Activated T-helper 1 cell treated with Interleukin-2 at 50 U/mL for 16 hours (primary cell): ENCODE measurements at places on chromosomes 7 and 10.

- DNase-seq: no peak
Observed at GRCh38 chr10:1578392-1579140, 158.8 kb downstream of the ADARB2 start.

GRCh38 chr10:91805110-91805838, 7.0 kb downstream of the TNKS2 start:
- DNase-seq: no peak

DNA sequence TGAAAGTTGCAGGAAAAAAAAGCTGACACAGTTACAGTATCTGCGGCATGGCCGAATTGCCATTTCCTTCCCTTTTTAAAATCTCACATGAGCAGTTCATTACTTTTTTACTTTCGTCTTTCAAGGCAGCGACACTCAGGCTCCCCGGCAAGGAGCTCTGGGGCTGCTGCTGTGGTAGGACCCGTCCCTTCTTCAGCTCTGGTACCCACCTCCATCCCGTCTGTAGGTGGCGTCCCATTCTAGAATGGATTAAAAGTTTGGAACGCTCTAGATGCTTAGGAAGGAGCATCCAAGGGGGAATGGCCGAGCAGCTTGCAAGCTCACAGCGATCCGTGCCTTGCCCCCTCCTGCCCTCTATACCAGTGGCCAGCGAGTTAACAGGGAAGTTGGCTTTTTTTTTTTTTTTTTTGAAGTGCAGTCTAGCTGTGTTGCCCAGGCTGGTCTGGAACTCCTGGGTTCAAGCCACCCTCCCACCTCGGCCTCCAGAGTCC, 22.8 kb upstream of the TTYH3 start:
- DNase-seq: no peak

DNA sequence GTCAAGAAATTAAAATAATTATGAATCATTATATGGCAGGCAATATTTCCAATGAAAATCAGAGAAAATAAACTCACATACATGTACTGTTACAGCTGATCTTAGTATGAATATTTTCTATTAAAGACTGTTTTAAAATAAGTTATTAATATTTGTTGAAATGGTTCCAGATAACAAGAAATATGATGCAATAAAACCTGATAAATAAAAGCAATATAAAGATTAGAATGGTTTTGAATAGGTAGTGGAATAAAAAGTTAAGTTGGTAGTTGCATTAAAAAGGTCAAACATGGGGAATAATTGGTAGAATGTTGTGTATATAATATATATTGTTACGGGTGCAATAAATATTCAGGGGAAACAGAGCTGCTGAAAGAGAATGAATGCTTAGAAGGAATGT, 52.5 kb downstream of the MEST start:
- DNase-seq: no peak

- DNase-seq: no peak
Observed at GRCh38 chr10:122930140-122930539, 19.7 kb downstream of the FAM24A start.

DNA sequence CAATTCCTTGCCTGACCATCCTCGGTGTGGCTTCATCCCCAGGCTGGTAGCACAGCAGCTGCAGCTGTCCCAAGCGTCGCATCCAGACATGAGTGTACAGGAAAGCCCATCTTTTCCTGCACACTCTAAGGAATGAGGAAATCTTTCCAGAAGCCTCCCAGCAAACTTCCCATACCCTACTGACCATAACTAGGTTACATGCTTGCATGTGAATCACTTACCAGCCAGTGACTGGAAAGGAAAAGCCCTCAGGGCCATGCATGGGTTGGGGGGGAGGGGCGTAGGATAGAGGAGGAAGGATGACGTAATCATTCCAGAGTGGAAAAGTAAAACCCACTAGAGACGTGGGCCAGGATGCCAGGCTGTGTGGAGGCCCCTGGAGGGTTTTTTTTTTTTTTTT, 18.9 kb upstream of the ZNF212 start:
- no peak for DNase-seq

- no peak for DNase-seq
Observed at GRCh38 chr10:17386021-17386420, 68.4 kb downstream of the ST8SIA6 start.

DNA sequence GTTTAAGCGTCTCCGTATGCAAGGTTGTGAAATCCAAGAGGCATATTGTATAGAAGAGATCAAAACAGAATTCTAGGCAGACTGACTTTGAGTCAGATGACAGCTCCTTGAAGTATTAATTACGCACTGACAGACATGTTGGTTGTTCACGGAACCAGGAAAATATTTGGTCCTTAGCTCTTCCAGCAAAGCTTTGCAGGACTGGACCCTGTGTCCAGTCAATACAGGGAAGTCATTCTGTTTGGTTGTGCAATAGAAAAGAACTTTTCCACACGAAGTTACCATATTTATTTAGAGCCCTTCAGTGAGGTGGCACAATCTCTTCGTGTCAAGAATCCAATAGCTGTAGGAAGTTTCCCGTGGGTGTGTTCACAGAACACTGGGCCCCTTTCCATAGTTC, 205.3 kb downstream of the ARHGAP21 start:
- no peak for DNase-seq

GRCh38 chr7:131908714-131909113, 352.3 kb upstream of the PODXL start:
- DNase-seq: no peak

GRCh38 chr10:51896849-51897248, 197.5 kb upstream of the CSTF2T start:
- DNase-seq: no peak

DNA sequence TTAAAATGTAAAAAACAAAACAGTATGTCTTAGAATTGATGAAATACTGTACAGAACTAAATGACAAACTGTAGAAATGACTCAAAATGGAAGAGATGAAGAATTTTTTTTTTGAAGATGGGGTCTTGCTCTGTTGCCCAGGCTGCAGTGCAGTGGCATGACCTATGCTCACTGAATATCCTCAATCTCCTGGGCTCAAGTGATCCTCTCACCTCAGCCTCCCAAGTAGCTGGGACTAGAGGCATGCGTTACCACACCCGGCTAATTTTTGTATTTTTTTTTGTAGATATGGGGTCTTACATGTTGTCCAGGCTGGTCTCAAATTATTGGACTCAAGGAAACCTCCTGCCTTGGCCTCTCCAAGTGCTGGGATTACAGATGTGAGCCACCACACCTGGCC, 36.5 kb downstream of the ATAD1 start:
- no peak for DNase-seq

DNA sequence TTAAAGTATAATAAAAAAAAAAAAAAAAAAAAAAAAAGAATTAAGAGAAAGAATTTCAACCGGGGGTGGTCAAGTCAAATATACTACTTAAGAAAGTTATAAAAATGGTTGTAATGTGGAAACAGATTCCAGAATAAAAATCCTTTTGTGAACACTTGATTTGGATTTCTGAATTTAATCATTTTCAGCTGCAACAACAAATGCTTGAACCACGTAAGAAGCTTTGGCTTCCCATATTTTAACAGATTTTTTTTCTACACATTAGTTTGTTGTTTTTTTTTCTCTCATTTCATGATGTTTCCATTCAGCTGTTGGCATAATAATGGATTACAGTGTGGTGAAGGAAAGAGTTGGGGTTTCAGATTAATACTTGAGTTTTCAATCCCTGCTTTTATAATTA, 137.3 kb upstream of the AGR3 start:
- DNase-seq: no peak

DNA sequence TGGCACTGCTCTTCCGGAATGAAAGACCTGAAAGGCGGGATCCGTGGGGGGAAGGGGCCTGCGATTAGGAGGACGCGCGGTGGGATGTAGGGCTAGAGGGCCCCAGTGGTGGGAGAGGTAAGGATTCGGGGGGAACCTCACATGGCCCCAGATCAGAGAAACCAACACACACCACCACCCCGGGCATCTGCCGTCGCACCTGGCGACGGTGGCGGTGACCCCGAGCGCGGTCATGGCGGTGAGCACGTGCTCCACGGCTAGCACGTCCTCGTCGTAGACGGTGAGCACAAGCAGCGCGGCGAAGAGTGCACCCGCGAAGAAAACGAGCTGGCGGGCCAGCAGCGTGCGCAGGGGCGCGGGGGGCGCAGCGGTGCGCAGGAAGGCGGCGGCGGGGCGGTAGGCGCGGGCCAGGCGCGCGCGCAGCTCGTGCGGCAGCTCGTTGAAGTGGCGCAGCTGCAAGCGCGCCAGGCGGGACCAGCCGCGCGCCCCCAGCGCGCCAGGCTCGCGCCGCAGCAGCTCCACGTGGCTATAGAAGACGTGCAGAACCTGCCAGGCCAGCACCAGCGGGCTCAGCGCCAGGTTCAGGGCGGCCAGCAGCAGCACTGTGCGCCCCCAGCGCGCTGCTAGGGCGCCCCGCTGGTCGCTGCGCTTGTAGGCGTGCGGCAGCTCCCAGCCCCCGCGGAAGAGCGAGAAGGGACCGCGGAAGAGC, 5.7 kb downstream of the ATG9B start:
- DNase-seq: no peak

DNA sequence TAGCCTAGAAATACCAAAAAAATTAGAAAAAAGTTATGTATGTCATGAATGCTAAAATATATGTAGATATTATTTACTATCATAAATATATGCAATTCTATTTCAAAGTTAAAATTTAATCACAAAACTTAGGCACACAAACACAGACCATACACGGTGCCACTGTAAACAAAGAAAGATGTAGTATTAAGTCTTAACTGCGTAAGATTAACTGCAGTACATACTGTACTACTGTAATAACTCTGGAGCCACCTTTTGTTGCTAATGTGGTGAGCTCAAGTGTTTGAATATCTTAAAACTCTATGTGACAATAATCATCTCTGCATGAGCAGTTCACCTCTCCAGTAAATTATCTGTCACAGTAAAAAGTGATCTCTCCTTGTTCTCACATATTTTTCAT, 23.6 kb downstream of the GDI2 start:
- no peak for DNase-seq

DNA sequence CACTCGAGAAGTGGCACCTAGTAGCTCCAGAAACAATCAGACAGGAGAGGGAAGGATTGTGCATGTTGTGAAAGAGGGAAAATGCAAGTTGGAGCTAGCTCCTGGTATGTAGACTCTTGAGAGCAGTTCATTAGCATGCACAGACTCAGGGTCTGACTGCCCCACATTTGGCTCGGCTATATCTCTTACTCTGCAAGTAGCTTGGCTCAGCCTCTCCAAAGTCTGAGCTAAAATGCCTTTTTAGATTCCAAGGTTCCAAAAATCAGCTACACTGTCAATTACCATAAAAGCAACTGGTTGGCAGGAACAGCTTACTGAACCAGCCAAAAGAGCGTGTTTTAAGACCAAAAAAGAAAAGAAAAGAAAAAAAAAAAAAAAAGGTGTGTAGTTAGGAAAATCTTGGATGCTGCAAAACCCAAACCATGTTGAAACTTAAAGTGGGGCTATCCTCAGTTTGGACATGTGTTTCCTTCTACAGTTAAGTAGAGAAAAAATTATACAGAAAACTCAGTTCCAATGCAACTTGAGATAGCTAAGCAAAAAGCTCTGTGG, 65.5 kb downstream of the MKX start:
- DNase-seq: no peak

DNA sequence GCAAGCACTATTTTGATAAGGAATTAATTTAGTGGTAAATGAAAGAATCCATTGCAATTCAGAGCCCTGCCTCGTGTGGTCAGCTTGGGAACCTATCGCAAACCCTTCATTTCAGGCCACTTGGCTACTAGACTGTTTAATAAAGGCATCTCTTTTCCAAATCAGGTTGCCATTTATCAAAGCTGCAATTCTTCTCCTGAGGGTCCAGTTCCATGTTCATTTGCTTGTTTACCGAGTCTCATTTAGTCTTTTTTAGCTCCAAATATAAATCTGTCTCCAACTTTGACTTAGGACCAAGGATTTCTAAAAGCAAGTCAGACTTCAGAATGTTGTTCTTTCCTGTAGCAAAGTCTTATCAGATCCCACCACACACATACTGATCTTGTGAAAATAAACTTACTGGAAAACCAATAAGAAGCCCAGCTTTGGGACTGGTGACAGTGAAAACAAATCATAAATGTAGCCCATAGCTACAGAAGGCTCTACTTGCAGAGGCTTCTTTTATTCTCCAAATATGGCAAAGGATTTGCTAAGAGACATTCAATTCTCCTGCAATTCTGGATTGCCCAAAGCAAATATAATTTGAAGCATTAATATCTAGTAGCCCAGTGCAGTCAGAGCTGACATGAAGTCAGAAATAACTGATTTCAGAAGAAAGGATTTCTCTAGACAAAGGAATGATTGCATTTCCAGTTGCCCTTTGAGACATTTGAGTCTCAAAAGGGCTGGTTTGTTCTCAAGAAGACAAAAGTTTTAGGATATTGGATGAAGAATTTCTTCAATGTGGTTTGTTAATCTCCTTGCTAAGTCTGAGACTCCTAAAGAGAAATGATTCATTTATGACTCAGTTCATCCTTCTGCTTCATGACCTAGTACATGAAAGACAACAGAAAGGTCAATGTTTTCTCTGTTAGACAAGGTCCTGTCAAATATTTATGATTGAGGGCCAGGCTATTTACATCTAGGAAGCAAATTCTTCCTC, 28.0 kb downstream of the PPP1R3C start:
- no peak for DNase-seq

- no peak for DNase-seq
Observed at GRCh38 chr7:30380294-30380693, 95.9 kb downstream of the ZNRF2 start.

DNA sequence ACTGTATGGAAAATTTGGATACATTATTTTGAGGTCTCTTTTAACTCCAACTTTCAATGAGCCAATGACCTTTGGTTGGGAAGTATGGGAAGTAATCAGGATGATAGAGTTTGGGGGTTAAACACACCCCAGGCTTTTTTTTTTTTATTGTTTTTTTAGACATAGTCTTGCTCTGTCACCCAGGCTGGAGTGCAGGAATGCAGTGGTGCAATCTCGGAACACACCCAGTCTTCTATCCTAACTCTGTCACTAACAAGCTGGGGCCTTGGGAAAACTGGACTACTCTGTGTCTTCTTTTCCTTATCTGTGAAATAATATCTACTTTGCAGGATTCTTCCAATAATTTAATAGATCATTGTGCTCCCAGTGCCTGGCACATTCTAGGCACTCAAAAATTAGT, 37.6 kb upstream of the AGBL3 start:
- DNase-seq: no peak

- DNase-seq: no peak
Observed at GRCh38 chr7:15326044-15326644, 235.7 kb downstream of the AGMO start.

GRCh38 chr7:35485436-35485835, 209.5 kb downstream of the HERPUD2 start:
- no peak for DNase-seq

DNA sequence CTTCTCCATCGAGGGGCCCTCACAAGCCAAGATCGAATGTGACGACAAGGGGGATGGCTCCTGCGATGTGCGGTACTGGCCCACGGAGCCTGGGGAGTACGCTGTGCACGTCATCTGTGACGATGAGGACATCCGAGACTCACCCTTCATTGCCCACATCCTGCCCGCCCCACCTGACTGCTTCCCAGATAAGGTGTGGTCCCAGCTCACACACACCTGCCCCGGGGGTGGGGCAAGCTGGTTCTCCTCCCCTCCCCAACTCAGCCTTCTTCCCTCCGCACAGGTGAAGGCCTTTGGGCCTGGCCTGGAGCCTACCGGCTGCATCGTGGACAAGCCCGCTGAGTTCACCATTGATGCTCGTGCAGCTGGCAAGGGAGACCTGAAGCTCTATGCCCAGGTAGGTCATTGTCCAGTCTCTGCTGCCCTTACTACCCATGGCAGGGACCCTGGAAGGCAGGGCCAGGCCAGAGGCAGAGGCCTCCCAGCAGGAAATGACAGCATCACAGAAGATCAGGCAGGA, 11.0 kb downstream of the FLNC start:
- no peak for DNase-seq
